ENCODE measurements at places on chromosomes 16 and 17.

DNA sequence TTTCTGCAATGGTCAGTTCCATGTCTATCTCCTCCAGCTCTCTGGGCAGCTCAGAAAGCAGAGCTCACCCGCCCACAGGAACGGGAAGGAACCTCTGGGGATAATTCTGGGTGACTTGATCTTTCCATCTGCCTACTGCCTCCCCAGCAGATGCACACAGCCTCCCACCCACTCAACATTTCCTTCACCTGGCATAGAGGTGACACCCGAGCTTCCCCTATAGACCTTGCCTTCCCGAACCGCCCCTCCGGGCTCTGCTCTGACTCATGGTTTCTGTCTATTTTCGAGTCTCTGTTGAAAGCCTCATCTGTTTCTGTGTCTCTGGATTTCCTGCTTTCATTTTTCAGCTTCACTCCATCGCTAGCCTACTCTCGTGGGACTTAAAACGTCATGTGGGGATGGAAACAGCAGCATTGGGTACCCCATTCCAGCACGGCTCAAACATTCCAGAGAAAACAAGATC lies 11.4 kb downstream of the GGA3 start:
- no peak for DNase-seq

DNA sequence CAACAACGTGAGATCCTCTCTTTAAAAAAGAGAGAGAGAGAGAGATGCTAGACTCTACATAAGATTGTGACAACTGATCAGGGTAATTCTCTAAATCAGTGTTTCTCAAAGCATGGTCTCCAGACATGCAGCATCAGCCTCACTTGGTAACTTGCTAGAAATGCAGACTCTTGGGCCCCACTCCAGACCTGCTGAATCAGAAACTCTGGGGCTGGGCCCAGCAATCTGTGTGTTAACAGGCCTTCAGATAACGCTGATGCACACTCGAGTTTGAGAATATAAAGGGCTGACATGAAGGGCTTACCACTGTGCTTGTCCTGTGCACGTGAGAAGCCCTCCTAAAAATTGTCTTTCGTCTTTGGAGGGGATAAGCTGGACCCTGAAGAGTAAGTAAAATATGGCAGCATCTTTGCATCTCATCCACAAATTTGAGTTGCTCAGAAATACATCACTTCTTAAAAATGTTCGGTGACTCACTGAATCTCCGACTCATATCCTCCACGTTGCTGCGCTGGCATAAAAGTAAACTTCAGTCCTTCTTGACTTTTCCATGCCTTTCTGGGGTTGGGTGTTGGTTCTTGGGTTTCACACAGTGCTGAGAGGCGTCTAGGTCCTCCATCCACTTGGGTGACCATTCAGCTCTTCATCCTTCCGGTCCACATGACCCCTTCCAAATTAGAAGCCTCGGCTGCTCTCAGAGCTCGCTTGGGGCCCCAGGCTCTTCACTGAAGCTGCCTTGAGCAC lies 26.1 kb upstream of the KDM8 start:
- DNase-seq = peak; percentile 14

GRCh38 chr17:76136276-76137000 lies 4.6 kb downstream of the FOXJ1 start:
- no peak for DNase-seq

DNA sequence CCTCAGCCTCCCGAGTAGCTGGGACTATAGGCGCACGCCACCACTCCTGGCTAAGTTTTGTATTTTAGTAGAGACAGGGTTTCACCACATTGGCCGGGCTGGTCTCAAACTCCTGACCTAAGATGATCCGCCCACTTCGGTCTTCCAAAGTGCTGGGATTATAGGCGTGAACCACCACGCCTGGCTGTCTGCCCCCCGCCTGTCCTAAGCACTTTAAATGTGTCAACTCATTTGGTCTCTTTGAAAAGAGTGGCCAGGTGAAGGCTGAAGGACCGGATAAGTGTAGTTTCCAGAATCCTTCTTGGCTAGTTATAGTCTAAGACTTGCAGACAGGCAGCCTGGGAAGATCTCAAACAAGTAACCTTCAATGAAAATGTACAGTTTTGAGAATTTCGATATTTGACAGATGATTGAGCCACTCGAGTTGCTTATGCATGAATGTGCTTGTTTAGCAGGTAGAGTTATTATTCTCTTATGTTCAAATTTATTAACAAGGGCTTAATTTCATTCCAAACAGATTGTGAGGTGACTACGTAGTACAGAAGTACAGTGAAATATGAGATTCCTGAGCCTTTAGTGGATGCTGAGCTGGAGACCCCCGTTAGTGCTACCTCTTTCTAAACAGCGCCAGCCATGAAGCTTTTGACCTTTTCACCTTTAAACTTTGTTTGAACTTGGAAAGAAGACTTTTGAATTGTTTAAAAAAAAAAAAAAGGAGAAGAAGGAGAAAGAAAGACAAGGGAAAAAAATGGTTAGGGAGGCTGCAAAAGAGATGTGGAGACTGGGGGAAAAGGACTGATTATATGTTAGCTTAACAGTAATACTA lies 164.4 kb upstream of the TBX2 start:
- no peak for DNase-seq

DNA sequence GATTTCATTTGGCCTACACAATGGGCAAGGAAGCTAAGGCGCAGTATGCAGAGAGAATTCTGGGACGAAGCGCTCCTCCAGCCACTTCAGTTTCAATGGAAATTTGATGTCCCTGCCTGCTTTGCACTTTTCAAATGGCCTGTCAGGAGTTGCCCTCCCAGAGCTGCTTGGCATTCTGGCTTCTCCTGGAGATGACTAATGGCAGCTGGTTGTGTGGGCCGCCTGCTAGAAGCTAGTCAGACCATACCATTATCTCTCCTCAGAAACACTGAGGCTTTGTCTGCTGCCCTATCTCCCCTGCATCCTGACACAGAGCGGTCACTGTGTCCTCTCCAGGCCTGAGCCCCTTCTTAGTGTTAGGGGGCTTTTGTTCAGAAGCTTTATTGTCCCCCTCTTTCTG lies 180.1 kb downstream of the SPECC1 start:
- no peak for DNase-seq

GRCh38 chr16:87970186-87970585 lies 19.0 kb downstream of the BANP start:
- peak; percentile 41 for DNase-seq
